ENCODE measurements at places on chromosomes 6 and 20.
A peak's percentile ranks its signal among the peaks of the same experiment; 100 is the strongest.

GRCh38 chr6:158010591-158011477 is 29.2 kb downstream of the SYNJ2 start:
- no peak for DNase-seq

- no peak for DNase-seq
These were observed 18.0 kb upstream of the MAP3K4 start for GRCh38 chr6:160973311-160974250.

DNA sequence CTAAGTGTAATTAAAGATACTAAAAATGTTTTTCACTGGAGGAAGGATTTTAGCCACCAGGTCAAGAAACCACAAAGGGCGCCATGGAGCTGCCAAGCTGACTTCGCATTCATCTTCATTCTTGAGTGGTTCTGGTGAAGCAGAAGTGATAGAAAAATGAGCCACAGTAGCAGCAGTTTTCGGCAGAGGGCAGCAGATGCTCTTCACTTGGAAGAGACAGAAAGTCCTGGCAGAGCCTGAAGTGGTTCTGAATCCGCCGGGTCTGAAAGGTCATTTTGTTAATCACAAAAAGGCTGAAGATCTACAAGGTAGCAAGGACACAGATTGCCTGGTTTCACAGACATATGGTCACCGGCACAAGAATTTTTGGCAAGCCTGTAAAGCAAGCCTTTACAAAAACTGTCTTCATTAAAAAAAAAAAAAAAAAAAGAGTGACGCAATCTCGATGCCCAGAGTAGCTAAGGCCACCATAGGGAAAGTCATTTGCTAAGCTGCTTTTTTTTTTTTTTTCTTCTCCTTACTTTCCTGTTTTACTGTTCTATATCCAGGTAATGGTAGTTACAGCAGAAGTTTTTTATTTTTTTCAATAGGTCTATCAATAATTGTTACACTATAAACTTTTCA is 345.1 kb upstream of the AGPAT4 start:
- peak; percentile 46 for DNase-seq

DNA sequence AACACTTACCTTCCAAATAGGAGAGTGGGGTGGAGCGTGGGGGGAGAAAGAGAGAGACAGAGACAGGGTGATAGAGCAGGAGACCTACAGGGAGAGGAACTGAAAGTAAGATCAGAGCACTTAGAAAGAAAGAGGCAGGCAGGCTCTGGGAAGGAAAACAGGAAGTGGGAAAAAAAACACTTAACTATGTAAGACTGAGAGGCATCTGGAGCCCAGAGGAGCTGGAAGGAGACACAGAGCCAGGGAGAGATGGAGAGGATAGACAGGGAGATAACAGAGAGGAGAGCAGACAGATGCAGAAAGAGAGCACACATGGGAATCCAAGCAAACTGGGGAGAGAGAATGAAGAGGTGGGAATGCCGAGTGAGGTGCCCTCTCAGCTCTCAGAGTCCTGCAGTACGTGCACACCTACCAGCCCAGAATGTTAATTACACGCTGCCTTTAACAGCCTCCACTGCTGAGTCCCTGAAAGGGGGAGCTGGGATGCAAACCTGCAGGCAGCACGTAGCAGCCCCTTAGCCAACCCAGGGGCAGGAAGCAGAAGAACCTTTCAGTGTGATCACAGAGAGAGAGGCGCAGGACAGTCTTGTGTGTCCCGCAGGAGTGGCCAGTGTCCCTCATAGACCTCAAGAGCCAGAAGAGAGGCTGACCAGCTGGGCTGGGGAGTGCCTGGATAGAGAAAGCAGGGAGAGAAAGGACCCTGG is 132.7 kb upstream of the LRFN2 start:
- peak; percentile 42 for DNase-seq

- no peak for DNase-seq
These were observed 861.1 kb downstream of the DHX35 start for GRCh38 chr20:39823224-39823623.

DNA sequence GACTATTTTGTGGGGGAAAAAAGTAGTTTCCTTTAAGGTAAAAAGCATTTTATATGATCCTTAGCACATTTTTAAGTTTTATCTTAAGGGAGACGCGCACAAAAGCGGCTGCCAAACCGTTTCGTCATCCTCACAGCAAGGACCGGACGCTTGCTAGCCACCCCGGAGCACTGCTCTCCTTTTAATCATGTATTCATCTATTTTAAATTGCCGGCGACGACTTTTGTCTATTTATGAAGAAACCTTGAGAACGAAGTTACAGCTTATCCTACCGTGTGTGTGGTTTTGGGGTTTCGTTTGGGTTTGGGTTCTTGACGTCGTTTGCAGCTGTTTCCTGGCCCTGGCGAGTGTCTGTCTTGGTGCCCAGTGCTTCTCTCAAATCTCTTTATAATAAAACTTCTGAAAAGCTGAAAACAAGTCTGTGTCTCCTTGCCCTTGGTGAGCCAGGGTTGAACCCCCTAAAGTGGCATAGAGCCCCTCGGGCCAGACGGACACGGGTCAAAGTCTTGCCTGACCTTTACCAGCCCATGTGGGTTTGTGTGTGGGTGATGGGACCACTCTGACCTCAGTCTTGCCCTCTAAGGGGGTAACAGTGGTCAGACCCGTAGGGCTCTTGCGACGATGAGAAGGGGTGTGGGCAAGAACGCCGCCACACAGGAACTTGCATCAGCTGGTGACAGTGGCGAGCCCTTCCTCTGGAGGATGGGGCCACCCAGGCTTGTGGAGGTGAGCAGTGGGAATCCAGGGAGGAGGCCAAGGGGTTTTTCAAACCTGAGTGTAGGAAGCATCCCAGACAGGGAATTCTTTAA is 117.6 kb downstream of the JPH2 start:
- DNase-seq: peak; percentile 64

GRCh38 chr6:43921039-43921438 is 151.0 kb downstream of the VEGFA start:
- no peak for DNase-seq

- DNase-seq: no peak
These were observed 36.3 kb upstream of the SULF2 start for GRCh38 chr20:47821481-47822100.

- DNase-seq: peak; percentile 87
These were observed 38.2 kb downstream of the MICA start for GRCh38 chr6:31441365-31442267.

- DNase-seq: no peak
These were observed 161.4 kb downstream of the FOXC1 start for GRCh38 chr6:1770968-1771723.

DNA sequence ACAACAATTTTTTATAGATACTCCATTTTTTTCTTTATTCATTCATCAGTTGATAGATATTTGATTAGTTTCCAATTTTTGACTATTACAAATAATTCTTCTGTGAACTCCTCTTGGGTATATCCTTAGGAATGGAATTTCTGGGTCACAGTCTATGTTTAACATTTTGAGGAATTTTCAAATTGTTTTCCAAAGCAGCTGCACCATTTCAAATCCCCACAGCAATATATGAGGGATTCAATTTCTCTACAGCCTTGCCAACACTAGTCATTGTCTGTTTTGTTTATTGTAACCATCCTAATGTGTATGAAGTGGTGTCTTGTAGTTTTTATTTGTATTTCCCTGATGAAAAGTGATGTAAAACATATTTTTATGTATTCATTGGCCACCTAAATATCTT is 320.3 kb upstream of the DEFB112 start:
- DNase-seq: no peak

GRCh38 chr6:16494793-16495192 is 256.4 kb downstream of the GMPR start:
- no peak for DNase-seq

DNA sequence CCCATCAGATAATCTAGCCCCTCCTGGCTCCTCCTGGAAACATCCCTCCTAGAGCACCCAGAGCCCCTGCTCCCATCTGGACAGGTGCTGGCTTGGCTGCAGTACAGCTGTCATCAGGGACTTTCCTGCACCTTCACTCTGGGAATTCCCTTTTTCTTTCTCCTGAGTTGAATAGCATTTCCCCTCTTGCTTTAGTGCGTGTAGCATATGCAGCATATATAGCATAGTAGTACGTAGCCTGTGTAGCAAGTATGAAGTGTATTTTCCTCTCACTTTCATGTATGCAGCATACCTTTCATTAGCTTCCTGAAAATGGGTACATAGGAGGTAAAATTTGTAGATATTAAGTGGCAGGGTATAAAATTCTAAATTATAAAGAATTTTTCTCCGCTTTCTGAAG is 352.9 kb downstream of the ESR1 start:
- no peak for DNase-seq

DNA sequence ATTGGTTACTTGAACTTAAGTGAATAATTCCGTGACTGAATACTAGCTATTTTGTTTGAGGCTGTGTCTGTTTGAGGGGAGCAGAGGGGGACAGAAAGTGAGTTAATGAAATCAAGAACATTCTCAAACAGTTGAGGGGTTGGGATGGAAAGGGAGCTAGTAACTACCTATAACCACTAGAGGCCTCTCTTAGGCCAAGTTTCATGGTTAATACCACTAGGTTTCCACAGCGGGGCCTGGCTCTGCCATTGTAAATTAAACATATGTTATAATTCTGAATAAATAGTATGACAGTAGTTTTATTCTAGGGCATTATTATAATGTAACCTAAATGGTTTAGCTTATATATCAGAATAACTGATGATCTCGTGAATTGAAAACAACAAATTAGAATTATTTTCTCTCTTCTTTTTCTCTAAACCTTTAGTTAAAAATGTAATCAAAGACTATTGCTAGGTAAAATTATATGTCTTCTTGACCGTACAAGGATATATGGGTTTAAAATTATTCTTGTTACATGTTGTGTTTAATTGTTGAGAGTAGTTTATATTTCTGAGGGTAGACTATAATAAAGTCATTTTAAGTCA is 108.1 kb downstream of the BCKDHB start:
- peak; percentile 86 for DNase-seq

- DNase-seq: peak; percentile 74
These were observed 3.5 kb downstream of the CTNNBL1 start for GRCh38 chr20:37697314-37697713.

DNA sequence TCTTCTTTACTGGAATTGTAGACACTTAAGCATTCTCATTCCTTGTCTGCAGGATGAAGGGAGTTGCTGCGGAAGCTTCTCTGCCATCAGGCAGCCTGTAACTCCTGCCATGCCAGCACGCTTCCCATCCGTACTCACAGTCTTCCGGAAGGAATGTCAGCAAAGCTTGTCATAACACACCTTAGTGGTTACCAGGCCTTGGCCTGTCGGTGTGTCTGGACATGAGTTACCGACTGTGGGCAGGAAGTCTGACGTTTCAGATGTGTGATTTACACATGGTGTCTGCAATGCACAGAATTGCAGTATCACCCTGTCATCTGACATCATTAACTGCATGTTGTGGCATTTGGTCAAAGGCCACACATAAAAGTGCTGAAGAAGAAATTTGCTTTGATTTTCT is 102.2 kb downstream of the SLC24A3 start:
- no peak for DNase-seq

GRCh38 chr20:8589956-8590355 is 457.9 kb downstream of the PLCB1 start:
- no peak for DNase-seq

- no peak for DNase-seq
These were observed 13.8 kb downstream of the KIF25 start for GRCh38 chr6:168011291-168011690.

DNA sequence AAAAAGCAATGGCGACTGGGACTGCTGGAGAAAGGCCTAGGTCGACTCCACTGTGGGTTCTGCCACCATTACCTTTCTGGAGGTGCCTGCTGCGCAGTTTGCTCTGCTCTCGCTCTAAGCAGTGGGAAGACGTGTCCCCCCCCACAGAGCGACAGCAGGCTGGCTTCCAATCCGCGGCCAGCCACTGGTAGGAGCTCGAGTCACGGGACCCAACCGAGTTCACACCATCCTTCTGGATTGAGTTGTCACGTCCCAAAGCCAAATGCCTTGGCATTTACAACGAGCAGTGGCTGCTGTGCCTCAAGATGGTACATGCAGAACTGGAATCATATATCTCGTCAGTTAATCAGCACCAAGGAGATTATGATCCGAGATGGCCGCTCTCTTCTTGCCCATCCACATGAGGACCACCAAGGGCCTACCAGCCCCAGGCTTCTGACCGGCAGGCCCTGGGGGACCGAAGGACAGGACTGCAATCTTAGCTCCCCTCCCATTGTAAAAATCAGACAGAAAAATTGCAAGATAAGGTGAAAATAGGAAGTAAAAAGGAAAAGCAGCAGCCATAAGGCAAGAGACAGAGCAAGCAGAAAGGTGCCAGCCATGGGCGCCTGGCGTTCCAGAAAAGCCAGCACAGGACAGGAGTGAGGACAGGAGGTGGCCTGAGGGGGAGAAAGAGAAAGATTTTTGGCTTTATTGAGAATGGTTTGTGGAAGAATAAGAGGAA is 74.4 kb downstream of the TRAM2 start:
- no peak for DNase-seq

- DNase-seq: no peak
These were observed 12.3 kb downstream of the MAN1A1 start for GRCh38 chr6:119337252-119337651.

- DNase-seq: peak; percentile 69
These were observed at the start of gene FNDC11 for GRCh38 chr20:63553933-63554290. FNDC11 (plus strand) TSS chr20:63554159; CDS start chr20:63555664, 1,505 bp downstream.

GRCh38 chr20:44523746-44524145 is 1.9 kb upstream of the SERINC3 start:
- no peak for DNase-seq

- no peak for DNase-seq
These were observed 75.4 kb downstream of the MTHFD1L start for GRCh38 chr6:150940941-150941340.

DNA sequence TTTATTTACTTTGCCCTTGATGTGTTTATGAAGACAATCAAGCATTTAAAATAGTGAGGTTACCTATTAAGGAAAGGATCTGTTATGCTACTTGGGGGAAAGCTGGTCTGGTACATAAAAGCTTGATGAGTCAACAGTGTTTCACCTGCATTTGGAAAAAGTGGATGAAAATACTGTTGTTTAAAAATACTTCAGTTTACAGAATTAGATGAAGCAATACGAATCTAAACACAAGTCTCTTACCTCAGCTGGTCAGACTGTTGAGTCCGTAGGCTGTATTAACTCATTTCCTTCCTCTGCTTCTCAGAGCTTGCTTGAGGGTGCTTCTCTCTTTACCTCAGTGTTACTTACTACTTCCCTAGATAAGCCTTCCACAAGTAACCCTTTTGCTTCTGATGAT is 36.1 kb downstream of the NKX2-4 start:
- DNase-seq: peak; percentile 55

GRCh38 chr6:154805288-154805911 is 72.2 kb downstream of the SCAF8 start:
- peak; percentile 86 for DNase-seq

- DNase-seq: no peak
These were observed 14.5 kb downstream of the ARHGAP18 start for GRCh38 chr6:129695373-129696027.

All from hematopoietic multipotent progenitor cell treated with erythropoietin and hydrocortisone succinate and interleukin-3 and kit ligand, for 4 days (in vitro differentiated cells).